Ecto neural progenitor cell (in vitro differentiated cells): ENCODE measurements at places on chromosomes 7 and 10.
A peak's percentile ranks its signal among the peaks of the same experiment; 100 is the strongest.

GRCh38 chr7:37759526-37759925 is 76.0 kb downstream of the GPR141 start:
- peak; percentile 51 for DNase-seq

DNA sequence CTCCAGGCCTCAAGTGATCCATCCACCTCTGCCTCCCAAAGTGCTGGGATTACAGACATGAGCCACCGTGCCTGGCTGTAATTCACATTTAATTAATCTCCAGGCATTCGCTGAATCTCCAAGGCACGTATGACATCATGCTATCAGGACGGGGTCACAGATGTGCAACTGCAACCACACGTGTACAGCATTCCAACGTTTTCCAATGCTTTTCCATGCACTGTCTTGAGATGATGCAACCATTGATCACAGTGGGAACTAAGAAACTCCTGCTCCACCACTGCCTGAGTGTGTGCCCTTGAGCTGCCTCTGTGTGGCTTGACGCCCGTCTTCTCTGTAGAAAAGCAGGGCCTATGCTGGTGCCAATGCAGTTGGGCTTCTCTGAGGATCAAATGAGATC is 119.8 kb upstream of the LYZL2 start:
- no peak for DNase-seq

DNA sequence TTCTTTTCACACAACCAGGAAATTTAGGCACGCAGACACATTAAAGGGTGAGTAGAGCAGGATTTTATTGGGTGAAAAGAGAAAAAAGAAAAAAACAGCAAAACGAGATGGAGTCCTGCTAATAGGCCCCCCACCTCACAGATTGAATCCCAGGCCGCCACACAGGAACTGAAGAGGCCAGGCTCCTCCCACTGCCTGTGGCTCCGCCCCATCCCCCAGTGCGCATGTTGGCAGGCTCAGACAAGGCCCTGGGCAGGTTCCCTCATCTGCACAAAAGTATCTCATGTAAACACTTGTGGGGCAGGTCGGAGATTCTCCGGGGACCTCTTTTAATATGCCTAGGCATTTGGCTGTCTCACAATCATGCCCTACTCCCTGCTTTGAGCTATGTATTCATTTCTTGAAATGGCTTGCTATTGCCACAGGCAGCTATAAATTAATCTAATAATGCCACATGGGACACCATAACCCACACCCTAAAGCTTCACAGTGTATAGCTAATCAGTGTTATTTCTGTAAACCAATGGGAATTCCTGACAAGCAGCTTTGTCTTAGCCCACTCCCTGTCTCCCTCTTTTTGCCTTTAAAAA is 76.2 kb upstream of the KIF5B start:
- no peak for DNase-seq

DNA sequence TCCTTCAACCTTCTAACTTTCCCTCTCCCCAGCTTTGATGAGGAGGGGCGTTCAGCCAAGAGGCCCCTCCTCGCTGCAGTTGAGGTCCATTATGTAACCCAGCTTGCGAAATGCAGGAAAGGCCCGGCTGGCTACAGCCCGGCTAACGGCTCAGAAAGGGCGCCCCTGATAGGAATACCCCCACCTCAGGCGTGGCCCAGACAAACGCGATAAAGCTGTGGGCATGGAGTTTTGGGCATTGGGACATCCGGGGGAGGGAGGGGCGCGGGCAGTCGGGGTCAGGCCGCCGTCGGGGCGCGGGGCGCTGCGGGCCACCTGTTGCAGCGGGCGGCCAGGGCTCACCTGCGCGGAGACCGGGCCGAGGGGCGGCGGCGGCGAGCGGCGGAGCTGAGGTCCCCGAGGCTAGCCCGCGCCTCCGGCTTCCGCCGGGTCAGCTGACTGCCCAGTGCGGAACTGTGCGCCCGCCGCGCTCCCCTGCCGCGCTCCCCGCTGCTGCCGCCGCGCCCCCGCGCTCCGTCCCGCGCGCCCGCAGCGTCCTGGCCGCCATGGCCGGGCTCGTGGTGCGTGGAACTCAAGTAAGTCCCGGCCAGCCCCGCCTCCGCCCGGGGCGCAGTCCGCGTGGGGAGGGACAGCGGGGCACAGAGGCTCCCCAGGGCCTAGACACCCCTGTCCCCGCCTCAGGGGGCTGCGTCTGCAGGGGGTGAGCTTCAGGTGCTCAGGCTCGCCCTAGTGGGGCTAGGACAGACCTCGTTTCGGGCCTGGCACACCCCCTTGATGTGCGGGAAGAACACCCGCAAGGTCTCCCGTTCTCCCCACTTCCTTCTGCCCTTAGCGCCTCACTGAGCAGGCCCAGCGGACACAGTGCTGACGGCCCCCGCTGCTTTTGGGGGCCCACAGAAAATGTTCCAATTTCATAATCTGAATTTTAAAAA is at the start of gene LRMDA:
Gene LRMDA, plus strand, starts transcription at position 445 of the 932 bp plus-strand sequence.
- DNase-seq: no peak

- DNase-seq: no peak
Measured at GRCh38 chr10:113427236-113427735, 125.6 kb upstream of the HABP2 start.

DNA sequence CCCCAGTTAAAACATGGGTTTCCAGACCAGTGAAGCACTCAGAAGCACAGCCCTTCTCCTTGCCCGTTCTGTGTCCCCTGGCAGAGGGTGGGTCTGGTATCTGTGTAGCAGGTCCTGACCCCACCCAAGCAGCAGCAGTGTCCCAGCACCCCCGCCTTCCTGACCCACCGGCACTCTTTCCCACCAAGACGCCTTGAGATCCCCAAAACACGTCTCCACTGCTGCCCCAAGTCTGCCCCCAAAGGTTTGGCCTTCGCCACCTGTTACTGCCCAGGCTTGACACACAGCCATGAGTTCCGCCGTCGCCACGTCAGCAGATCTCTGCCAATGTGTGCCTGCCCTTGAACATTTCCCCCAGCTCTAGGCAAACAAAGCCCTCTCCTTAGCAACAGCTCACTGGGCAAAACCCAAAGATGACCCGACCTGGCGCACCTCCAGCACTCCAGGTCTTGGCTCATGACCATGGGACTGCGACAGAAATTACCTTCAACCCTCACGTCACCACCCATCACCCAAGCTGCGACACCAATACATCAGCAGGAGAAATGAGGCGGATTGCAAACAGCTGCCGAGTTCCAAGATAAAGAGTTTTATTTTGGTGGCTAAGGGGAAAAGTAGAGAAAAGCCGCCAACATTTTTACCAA is 75.6 kb downstream of the CTBP2 start:
- DNase-seq: no peak

DNA sequence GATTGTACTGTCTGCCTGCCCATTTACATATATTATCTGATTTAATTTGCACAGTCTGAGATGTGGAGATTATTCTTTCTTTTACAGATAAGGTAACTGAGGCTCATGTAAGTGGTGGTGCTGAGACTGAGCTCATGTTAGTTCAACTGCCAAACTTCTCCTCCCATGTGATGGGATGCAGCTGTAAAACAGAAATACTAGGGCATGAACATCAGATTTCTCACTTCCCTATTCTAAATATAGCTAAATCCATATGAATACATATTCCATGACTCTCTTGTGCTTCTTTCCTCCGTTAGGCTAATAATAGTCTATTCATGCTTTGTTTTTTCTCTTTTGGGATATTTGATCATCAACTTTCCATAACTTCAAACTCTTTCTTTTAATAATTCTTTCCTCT is 84.7 kb downstream of the PTPRZ1 start:
- DNase-seq: no peak

GRCh38 chr10:76641215-76641614 is 996.4 kb downstream of the KCNMA1 start:
- no peak for DNase-seq

- no peak for DNase-seq
Measured at GRCh38 chr7:110358028-110358427, 732.9 kb upstream of the LRRN3 start.

DNA sequence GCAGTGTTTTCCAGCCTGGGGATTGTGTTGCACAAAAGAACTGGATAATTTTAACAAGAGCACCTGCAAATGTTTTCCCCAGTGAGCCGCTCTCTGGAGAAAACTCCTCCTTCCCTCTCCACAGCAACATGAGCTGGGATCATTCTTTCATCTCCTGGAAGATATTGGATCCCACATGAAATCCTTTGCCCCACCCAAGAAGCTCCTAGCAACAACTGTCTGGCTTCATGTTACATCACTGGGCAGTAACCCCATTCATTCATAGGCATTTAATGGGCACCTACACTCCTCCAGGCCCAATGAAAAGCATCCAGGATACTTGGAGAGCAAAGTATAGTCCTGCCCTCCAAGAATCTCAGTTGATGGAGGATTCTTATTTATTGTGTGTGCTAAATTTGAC is 27.2 kb downstream of the LSM5 start:
- DNase-seq: no peak

GRCh38 chr7:104240401-104240800 is 32.6 kb upstream of the ORC5 start:
- DNase-seq: no peak

- no peak for DNase-seq
Measured at GRCh38 chr10:26792758-26793495, 67.8 kb downstream of the ABI1 start.

DNA sequence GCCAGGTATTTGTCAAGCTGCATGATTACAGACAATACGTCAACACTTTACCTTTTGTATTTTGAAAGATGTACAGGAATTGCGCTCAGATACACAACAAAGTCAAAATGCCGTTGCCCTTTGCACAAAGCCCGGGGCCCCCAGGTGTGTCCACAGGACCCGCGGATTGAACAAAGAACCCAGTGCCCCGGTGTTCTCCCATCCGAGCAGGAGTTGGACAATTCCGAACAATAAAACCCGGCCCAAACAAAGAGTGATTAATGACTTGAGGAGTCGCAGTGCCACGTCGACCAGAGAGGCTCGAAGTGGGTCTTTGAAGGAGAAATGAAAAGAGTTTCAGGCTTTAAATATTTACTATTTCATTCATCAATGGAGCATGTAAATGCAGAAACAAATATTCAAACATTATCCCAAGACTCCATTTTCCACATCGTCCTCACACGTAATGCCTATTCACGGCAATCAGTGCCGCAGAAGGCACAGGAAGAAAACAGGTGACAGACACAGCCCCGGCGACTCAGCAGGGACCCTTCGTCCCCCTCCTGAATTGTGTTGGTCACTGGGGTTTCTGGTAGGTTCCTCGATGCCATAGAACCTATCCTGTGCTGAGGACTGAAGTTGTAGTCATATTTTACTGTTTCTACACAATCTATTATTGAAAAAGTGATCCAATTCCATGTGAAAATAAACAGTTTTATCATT is 70.9 kb upstream of the MGMT start:
- no peak for DNase-seq

DNA sequence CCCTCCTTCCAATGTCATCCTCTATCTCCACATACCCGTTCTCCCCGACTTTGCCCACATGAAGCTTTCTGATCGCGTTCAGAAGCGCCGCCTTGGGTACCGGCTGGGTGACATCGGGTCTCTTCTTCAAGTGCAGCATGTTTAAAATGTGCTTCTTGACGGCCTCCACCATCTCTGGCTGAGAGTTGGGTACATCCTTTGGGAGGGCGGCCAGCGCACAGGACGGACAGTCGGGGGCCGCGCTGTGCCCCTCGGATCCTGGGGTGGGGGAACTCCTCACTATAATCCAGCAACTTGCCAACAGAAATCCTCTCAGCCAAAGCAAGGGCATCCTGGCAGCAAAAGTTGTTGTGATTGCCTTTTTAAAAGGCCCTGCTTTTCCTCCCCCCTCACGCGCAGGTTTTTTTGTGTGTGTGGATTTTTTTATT is 2.8 kb downstream of the INHBA start:
- DNase-seq: no peak

DNA sequence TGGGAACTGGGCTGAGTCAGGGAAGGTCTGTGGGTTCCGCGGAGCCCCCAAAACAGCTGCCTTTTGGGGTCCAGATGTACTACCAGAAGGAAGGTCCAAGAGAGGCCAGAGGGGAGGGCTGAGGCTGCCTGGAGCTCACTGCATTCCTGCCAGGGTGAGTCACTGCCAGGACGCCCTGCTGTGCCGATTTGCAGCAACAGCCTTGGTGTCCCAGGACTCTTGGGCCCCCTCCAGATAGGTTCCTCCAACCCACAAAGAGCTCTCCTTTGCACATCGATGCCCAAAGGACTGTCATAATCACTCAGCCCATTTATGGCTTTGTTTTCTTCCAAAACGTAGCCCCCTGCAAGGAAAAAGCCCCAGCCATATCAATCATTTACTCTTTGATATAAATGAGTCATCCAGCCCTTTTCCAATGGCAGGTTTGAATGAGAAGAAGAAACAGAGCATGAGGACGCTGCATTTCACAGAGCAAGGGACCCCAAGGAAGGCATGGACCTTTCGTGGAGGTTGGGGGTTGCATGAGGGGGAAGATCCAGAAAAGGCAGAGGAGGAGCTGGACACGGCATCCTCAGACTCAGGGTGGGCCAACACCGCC is 32.2 kb upstream of the COL13A1 start:
- DNase-seq: no peak

GRCh38 chr10:10078446-10078845 is 939.2 kb upstream of the CELF2 start:
- DNase-seq: no peak

- no peak for DNase-seq
Measured at GRCh38 chr10:98422182-98422581, 7.2 kb upstream of the PYROXD2 start.

- DNase-seq: no peak
Measured at GRCh38 chr10:8616166-8616565, 561.7 kb downstream of the GATA3 start.

- DNase-seq: no peak
Measured at GRCh38 chr7:56105508-56105907, 768 bp downstream of the CHCHD2 start.

DNA sequence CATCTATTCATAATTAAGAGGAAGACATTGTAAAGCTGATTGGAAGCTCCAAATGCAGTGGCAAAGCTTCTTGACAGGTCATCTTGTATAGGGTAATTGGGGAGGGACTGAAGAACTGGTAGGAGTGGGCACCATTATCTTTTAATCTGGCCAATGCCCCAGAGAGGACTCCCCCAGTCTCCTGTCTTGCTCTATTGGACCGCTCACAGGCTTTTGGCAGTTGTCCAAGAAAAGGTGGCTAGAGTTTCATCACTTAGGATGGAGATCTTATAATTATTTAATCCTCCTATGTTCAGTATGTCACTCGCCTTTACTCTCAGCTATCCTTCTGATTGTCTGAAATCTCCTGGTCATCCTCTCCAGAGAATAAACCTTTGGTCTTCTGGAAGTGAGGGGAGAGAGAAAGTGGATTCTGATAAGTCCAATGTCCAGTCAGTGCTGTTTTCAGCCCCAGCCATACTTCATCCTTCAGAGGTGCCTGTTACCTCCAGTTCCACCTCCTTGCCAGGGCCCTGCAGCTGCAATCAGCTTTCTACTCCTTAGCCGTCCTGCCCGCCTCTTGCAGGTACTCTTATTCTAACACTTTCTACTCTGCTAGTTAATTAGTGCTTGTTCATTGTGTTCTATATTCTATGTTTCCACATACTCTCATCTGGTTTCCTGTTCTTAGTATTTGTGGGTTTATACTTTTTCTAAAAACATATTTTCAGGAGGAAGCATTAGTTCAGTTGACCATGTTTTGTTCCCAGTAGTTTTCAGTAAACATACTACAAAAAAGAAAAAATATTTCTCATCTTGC is 241.6 kb downstream of the NSUN6 start:
- no peak for DNase-seq

- no peak for DNase-seq
Measured at GRCh38 chr7:26375726-26376174, 84.1 kb downstream of the SNX10 start.
